Amniotic epithelial cell (primary cell): ENCODE measurements at places on chromosomes 7 and 10.
A peak's percentile ranks its signal among the peaks of the same experiment; 100 is the strongest.

DNA sequence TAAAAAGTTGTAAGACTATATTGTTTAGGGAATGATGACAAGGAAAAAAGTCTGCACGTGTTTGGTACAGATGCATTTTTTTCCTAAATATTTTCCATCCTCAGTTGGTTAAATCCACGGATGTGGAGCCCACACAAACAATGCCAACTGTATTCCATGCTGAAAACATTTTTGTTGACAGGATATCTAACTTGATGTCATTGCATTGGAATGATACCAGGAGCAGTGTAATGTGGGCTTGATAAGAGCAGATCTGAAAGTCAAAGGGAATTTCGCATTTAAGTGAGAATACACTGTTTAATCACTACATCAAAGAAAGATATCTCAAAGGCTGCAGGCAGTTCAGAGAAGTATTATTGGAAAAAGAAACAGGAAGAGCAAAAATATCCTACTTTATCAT, 49.5 kb upstream of the TMEM140 start:
- peak; percentile 4 for DNase-seq

DNA sequence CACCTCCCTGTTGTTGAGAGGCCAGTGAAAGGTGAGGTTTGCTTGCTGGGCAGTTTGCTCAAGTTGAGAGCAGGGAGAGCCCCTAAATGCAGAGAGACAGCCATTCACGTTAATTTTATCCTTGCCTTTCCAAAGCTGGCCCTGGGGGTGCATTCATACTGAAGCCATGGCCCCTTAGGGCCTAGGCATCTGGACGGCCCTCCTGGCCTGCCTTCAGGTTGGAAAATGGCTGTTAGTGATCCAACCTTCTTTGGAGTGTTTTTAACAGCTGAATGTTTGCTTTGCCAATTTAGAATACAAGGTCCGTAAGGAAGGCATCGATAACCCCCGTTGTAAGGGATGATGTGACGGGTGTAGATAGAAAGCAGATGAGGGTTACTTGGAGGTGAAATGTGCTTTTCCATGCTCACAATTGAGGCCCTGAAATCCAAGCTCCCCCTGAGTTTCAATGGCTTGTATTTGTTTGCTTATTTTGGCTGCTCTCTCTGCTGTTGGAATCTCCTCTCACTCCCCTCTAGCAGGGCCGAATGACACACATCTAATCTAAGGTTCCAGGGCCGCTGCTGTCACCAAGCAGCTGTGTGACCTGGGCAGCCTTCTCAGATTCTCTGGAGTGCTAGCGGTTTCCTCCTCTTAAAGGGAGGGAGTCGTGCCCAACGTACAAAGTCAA, 171.6 kb upstream of the MKI67 start:
- no peak for DNase-seq

DNA sequence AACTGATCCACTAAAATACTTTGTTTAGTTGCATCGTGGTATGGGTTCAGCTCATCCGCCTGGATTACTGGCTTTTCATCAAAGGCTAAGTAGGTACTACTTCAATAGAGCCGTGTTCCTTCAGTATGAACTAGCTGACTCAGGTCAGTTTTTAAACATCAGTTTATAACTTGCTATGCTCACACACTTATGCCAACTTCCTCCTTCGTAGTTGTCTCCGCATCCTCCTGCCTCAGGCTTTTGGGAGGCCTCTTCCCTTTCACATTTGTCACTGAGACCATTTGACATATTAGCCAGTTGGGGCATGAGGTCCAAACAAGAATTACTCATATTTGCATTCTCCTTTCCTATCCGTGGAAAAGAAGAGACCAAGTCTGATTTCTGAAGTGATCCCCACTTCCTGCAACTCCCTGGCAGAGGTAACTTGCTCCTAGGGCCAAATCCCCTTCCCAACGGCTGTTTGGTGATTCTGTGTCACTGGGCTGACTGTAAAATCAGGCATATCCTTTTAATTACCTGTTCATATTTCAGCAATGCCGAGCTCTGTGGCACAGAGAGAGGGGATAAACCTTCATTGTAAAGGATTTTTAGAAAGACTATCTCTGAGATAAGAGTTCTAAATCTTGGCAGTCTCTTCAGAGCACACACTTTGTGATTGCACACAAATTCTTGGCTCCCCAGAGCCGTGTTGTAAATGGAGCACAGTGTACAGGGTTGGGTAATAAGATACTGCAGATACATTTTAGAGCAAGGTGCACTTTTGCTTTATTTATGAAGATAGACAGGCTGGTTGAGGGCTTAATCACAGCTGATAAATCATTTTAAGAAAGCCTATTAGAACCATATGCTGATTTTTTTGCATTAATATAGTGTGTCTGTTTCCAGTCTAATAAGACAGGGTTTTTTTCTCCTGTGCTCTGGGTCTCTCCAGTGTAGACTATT, 108.0 kb downstream of the CREB5 start:
- DNase-seq, result no peak

- no peak for DNase-seq
These were observed 686.4 kb upstream of the C7orf33 start for GRCh38 chr7:147904219-147904576.

GRCh38 chr10:79351332-79351731, 4.1 kb downstream of the PPIF start:
- DNase-seq, result no peak

GRCh38 chr7:138822867-138823535, 25.0 kb upstream of the ATP6V0A4 start:
- DNase-seq, result no peak

DNA sequence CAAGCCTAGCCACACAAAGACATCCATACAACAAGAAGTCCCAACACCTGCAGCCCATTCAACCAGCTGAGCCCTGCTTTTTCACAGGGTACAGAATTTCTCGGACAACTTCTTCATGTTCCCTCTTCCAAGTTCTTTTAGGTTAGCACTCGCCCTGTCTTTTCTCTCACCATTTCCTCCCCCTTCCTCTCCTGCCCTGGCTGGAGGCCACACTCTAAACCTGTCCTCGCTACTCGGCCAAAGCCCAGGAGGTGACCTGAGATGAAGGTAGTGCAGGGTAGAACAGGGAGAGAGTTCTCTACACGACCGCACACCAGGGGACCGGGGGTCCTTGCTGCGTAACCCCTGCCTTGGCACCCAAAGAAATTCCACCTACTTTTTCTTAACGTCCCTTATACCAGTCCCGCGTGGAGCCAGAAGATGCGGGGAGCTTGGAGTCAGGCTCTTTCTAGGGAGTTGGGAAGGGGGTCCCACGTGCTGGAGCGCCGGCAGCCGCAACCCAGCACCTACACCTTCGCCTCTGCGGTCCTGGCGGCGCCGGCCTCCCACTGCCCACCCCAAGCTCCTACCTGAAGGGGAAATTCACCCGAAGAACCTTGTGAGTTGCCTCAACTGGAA, 16.0 kb upstream of the DLX6 start:
- no peak for DNase-seq

DNA sequence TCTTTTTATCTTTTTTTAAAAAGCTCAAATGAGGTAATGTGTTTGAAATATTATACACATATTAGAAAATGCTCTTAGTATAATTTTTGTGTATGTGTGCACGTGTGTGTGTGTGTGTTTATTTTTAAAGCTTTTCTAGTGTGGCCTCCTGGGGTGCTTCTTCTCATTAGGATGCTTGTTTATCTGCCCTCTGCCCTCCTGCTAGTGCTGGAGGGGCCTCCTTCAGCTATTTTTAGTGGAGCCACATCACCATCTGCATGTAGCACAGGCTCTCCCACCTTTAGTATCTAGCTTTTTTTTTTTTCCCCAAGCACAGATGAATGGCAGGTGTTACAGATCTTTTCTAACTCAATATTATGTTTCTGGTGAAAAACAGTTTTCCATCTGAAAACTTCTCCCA, 155.7 kb upstream of the TMEM229A start:
- no peak for DNase-seq

GRCh38 chr10:104457543-104457828, 103.9 kb downstream of the CFAP58 start:
- DNase-seq, result no peak

DNA sequence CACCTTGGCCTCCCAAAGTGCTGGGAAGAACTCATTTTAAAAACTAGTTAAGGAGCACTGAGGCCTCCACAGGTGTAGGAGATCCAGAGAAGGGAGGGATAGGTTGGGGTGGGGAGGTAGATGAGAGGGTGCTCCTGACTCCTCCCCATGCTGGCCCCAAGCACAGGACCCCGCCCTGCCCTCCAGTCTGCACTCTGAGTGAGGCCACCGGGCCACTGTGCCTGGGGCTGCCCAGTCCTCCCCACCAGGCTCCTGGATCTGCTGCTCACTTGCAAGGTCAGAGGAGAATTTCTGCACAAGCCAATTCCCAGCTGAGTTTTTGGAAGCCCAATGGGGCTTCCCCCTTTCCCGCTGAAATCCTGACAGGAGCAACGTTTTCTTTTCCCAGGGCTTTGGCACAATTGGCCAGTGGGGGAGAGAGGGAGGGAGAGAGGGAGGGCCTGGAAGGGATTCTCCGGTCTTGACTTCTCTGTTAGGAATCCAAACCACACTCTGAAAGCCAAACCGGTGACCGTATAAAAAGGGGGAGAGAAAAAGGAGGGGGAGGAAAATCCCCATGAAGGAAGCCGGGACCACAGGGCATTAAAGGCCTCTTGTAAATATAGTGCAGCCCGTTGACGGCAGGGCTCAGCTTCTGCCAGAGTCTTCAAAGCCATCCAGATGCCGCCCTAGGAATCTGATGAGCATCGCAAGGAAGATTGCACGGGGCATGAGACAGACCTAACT, 116.2 kb downstream of the SH3PXD2A start:
- DNase-seq, result peak; percentile 98

DNA sequence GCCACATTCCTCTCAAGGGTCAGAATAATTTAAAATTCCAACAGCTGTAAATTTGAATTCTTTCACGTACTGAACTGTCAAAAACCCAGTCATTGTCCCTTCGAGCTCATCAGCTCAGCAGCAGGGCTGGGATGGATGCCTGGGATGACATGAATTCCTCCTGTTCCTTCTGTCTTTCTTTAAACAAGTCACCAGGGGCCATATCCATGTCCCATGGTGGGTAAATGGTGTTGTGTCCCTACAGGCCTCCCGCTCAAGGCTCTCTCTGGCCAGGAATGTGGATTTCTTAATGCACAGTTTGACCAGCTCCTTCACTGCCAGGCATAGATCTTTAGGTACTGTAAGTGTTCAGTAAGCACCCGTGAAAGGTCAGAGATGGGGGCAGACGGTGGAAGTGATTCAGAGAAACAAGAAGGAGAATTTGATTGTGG, 13.8 kb upstream of the TECPR1 start:
- peak; percentile 61 for DNase-seq

DNA sequence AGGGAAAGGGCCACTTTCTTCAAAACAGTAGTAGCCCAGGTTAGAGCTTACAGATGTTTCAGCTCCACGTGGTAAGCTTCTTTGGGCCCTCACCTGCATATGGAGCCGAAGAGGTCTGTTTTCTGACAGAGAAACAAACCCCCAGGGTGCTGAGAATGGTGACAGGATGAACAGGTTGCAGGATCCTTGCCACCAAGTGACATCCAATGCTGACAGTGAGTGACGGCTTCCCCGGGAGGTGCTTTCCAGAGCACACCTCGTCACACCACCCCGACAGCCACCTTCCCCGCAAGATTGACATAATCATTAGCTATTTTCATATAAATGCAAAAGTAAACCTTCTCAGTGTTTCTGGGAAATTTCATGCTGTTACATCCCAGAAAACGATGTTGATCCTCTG, 109.3 kb upstream of the BTBD16 start:
- DNase-seq, result no peak

GRCh38 chr10:75597773-75598440, 166.5 kb downstream of the LRMDA start:
- no peak for DNase-seq

DNA sequence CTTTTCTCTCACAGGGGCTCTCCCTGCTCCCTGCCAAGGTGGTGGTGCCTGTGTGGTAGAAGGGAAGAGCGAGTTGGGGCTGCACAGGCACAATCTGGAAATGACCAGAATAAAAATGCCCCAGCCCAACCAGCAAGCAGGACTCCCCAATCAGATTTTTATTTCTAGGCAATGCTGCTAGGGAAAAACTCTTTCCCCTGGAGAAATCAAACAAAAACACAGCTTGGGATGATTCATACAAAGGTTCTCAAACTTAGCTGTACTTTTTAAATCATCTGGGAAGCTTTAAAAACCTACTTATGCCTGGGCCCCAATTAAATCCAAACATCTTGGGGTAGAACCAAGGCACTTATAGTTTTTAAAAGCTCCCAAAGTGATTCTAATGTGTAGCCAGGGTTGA, 243.2 kb downstream of the HTR7 start:
- no peak for DNase-seq

DNA sequence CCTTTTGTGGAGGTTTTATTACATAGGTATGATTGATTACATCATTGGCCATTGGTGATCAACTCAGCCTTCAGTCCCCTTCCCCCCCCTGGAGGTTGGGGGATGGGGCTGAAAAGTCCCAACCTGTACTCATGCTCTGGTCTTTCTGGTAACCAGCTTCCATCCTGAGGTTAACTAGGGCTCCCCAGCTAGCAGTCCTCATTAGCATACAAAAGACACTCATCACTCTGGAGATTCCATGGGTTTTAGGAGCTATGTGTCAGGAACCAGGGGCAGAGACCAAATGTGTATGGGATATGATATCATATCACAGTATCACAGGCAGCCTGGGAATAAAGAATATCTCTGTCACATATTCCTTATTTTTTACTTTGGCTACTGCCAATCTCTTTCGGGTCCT, 13.6 kb downstream of the CCSER2 start:
- DNase-seq, result no peak

- no peak for DNase-seq
These were observed 35.6 kb upstream of the TCF7L2 start for GRCh38 chr10:112914288-112914952.

GRCh38 chr10:77711683-77712049, 74.1 kb upstream of the KCNMA1 start:
- no peak for DNase-seq

GRCh38 chr10:25026463-25026862, 10.1 kb downstream of the THNSL1 start:
- peak; percentile 58 for DNase-seq

GRCh38 chr7:39051279-39051678, 73.6 kb downstream of the POU6F2 start:
- no peak for DNase-seq

DNA sequence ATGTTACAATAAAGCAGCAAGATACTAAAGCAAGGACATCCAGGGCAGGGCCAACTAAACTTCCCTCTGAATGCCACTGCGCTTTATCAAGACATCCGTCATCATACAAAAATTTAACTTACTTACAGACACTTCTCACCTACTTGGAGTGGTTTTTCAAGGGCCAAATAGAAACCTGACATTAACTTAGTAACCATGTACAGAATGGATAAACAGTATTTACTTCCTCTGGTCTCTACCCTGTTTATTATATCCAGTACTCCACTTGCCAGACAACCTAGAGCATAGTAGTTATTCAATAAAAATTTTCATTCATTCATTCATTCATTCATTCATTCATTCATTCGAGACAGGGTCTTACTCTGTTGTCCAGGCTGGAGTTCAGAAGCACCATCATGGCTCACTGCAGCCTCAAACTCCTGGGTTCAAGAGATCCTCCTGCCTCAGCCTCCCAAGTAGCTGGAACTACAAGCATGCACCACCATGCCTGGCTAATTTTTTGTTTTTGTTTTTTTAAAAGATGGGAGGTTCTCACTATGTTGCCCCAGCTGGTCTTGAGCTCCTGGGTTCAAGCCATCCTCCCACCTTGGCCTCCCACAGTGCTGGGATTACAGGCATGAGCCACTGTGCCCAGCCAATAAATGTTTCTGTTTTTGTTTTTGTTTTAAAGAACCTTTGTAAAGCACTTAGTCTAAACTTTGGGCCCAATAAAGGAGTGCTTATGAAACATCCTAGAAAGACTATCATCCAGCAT, 19.0 kb downstream of the SMURF1 start:
- no peak for DNase-seq

GRCh38 chr7:3882782-3883181, 581.7 kb downstream of the SDK1 start:
- DNase-seq, result no peak
